BE2C (cell line): ENCODE measurements at places on chromosomes 1 and 21.

DNA sequence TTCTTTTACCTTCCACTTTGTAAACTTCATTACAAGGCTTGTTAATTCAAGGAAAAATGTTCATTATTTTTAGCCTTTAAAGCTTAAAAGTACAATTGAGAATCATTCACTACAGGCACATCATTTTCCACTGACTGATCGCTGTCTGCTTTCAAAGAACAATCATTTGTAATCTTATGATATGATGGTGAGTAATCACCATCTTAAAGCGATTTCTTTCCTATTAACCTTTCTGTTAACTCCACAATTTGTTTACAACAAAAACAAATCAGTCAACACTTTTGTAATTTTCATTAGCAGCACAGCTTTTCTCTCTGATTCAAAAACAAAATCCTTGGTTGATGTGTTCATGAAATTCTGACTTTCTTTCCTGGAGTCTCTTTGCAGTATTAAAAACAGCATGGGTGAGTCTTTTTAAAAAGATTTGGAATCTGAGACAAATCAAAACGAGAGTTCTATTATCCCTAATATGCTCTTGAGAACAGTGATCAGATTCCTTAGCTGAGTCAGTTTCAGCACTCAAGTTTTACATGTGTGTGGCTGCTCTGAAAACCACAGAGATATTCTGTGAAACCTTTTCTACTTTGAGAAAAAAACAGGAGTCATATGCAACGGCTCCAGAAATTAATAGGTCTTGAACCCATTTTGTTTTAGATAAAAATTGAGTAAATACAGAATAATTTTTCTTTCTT lies 145.8 kb upstream of the TMPRSS15 start:
- no peak for DNase-seq

- no peak for DNase-seq
Observed at GRCh38 chr21:25967181-25967900, 203.2 kb downstream of the APP start.

- no peak for DNase-seq
Observed at GRCh38 chr1:243734308-243734695, 115.7 kb downstream of the AKT3 start.

- peak; percentile 53 for DNase-seq
Observed at GRCh38 chr1:234281826-234282489, 91.3 kb upstream of the COA6 start.

DNA sequence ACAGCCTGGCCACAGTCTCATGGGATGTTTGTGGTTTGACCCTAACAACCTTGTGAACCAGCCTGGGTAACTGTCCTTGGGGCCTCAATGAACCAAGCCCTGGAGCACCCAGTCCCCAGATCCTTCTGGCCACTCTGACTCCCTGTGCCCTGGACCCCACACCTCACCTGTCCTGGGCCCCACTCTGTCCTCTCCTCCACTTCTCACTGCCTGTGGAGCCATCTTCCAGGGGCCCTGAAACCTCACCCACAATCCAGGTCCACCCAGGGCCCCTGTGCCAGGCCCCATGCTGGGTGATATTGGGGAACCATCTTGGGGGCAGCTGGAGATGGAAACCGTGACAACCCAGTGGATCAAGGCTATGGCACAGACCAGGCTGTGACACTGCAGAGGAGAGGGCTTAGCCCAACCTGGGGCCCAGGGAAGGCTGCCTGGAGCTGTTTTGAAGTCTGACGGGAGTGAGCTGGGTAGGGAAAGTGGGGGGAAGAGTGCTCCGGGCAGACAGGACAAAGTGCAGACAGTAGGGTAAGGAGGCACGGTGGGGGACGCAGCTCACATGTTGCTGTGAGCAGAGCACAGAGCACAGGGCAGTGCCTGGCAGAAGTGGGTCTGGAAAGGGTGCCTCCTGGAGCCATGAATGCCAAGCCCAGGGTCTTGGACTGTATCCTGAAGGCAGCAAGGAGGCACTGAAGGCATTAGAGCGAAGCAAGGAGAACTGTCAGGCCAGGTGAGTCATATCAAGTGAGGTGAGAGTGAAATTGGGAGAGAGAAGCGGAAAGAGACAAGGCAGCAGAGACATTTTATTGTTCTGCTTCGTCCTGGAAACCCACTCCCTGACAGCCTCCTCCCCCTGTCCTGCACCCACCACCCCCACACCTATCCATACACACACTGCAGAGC lies 12.1 kb upstream of the LRP8 start:
- no peak for DNase-seq

GRCh38 chr21:38494703-38495102 lies 3.6 kb downstream of the ERG start:
- DNase-seq = no peak

DNA sequence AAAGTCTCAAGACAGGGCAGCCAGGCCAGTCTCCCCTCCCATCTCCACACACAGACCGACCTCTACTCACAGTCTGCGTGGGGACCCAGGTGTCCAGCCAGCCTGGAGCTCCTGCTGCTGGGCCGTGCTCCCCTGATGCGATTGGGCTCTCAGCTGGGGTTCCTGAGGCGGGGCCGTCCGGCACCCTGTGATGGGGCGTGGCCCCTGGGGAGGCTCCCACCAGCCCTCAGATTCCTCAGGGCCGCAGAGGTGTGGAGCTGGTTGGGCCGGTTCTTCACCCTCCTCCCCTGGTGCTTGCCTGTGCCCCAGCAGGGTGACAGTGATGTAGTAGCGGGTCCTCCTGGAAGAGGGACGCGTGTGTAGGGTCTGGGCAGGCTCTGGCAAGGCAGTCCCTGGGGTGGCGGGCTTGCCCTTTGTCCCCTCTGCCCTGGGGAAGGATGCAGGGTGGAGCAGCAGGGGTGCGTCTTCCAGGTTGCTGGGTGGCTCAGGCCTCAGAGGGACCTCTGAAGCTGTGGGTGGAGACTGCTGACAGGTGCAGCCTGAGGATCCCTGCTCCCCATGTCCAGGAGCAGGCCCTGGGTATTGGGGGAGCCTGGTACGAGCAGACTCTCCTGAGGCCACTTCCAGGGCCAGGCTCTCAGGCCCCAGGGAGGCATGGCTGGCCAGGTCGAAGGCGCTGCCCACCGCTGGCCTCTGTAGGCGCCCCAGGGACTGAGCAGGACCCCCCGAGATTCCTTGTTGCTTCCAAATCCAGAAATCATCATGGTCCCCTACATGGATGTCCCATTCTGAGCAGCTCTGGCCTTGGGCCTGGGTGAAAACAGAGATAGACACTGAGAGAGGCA lies at the start of gene CRYBG2:
TSS of gene CRYBG2 (minus strand) at position 155 of the 845 bp plus-strand sequence. CDS start 7,473 bp downstream, outside the sequence.
- DNase-seq = no peak

- no peak for DNase-seq
Observed at GRCh38 chr1:165912638-165913037, 85.2 kb downstream of the UCK2 start.

GRCh38 chr1:207115269-207115668 lies 11.2 kb downstream of the C4BPA start:
- no peak for DNase-seq

- DNase-seq = no peak
Observed at GRCh38 chr1:37430103-37430985, 44.0 kb upstream of the ZC3H12A start.

DNA sequence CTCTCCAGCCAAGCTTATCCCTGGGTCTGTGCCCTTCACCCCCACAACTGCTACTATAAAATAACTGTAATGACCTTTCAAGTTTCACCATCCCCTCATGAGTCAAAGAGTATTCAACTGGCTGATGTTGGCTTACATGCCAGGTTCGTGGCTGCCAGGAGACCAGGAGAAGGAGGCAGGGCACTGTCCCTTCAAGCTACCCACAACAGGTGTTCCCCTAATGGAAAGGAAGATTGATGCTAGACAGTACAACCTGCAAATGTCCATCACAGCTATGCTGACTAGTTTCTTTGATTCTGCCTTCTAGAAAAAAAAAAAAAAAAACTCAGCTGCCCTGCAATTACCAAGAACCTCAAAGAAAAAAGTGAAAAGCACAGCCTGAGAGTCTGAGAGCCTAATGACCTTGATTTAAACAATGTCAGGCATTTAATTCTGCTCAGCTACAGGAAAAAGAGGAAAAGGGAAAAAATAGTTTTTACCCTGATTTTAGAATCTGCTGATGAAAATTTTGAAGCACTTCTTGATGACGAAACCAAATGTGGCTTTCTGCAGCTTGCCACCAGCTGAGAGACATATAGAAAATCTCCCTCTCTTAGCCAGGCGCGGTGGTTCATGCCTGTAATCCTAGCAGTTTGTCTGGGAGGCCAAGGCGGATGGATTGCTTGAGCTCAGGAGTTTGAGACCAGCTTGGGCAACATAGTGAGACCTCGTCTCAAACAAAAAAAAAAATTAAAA lies 82.7 kb upstream of the ROR1 start:
- no peak for DNase-seq

DNA sequence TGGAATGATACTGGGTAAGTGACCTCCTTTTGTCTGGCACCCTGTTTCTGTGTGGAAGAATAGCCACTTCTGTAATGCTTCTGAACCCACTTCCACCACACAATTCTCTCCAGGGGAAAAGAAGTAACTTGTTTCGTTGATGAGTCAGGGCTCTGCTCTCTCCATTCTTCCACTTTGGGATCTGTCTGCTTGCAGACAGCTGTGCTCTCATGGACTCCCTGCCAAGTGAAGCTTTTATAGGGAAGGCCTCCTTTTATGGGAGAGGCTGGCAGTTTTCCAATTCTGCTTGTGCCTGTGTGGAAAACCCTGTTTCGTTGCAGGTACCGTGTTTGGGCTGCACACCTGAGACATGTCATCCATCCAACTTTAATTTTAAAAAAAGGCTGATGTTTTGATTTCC lies 130.7 kb downstream of the GIPC2 start:
- no peak for DNase-seq

- no peak for DNase-seq
Observed at GRCh38 chr1:94614996-94615395, 73.4 kb upstream of the F3 start.

DNA sequence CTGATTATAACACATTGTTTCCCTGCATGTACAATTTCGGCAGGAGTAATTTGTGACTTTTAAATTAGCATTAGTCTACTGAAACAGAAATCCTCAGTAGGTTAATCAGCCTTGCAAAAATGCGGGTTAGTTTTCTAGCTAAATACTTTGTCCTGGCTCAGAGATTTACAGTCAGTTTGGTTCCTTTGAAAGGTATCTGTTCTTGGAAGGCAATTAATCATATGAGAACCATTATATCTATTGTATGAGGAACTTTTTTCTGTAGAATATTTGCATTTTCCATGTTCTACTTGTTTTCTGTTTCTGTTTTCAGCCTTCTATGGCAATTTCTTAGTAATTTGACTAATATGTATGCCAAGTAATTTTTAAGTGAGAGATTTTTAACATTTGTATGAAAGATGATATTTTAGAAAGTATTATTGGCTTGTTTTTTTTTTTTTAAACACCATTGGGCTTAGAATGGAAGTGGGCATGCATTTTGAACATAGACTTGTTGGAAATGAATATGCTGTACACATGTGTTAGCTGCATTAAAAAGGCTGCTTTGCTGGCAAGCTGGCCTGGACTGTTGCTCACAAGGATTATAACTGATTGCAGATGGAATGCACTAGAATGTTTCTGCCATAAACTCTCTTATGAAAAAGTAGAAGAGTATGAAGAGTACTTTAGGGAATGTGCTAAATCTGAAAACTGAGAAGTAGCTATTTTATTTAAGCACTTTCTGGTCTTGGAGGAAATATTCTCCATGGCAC lies 26.2 kb downstream of the KIF1B start:
- DNase-seq = no peak

DNA sequence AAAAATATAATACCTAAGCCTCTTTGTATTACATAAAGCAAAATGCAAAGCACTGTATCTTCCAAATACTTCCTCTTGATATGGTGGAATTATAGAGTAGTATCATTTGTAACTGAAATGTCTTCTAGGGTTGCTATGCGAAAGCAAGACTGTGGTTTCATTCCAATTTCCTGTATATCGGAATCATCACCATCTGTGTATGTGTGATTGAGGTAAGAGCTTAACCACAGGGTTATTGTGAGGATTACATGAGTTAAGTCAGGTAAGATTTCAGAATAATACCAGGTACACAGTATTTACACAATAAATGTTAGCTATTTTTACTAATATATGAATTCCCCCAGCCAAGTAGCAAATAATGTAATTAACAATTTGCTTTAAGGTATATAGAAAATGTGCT lies 24.7 kb downstream of the CD53 start:
- no peak for DNase-seq

GRCh38 chr1:7233237-7233540 lies 447.9 kb downstream of the CAMTA1 start:
- DNase-seq = no peak

DNA sequence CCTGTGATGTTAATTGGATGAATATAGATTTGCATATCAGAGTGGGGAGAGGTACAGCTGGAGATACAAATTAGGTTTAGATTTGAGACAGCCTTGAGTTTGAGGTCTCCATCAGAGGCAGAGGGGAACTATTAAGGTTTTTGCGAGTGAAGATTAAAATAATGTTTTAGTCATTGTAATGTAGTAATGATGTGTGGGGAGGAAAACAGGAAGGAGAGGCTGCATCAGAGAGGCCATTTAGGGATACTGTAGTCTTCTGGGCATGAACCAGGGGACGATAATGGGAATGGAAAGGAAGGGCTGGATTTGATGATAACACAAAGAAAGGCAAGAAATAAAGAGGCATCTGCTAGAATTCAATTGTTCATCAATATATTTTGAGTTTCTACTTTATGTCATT lies 9.5 kb downstream of the CD84 start:
- no peak for DNase-seq

DNA sequence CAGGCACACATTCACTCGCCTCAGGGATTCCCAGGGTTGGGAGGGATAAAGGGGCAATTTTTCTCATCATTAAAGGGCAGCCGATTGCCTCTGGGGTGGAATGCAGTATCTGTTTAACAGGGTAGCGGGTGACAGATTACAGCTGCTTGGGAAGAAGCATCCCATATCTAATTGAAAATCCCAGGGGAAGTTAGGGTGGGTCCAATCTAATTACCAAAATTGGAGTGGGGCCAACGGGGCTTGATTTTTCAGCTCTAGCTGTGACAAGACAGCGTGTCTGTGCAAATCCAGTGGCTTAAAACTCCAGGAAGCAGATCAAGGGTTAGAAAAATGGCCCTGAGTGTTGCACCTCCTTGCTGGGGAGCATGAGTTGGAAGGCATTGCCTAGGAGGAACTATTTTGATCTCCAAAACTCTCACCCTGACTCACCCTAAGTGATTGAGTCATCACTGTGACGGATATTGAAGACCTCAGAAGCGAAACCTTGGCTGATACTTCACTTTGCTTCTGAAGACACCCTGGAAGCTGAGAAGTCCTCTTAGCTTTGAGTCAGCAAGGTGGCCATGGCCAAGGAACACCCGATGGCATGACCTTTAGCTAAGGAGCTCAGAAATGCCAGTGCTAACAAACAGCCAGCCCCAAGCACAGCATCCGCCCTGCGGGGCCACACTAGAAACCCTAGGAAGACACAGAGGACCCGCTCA lies 46.0 kb downstream of the GRHL3 start:
- peak; percentile 63 for DNase-seq

DNA sequence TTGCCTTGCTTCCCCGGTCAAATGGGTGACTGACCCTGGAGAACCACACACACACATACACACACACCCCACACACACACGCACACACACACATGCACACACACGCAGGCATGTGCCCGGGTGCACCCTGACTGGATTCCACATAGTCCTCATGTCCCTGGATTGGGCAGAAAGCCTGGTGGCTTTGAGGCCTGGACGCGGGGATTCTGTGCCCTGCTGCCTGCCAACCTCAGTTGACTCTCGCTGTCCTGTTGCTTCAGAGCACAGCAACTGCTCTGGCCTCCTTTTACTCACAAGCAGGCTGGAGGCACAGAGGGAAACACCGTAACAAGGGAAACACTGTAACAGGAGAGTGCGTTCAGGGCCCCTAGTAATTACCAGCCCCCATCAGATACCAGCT lies 6.4 kb downstream of the RORC start:
- DNase-seq = no peak
